ENCODE measurements at places on chromosomes 3 and 15.

DNA sequence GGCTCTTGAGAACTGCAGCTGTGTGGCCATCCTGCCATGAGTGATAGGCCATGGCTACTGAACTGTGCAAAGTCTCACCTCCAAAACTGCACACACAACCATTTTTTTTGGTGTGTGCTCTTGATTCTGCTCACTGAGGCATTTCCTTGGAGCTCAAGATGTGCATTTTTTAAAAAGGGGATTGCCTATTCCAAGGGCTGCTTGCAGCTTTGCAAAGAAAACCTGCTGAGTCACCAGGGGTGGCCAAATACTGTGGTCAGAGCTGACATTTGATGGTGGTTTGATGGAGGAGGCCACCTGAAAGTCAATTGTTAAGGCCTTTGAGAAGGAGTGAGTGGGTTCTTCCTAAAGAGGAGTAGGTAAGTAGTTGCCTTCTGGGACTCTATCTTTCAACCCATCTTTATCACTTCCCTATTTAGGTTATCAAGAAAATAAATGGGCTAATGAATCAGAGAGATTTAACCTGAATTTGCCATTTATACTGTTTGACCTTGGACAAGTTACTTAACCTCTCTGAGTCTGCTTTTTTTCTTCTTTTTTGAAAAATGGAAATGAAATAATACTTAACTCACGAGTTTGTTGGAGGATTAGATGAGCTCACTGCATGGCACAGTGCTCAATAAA, 87.9 kb downstream of the CHST2 start:
- DNase-seq, result no peak

DNA sequence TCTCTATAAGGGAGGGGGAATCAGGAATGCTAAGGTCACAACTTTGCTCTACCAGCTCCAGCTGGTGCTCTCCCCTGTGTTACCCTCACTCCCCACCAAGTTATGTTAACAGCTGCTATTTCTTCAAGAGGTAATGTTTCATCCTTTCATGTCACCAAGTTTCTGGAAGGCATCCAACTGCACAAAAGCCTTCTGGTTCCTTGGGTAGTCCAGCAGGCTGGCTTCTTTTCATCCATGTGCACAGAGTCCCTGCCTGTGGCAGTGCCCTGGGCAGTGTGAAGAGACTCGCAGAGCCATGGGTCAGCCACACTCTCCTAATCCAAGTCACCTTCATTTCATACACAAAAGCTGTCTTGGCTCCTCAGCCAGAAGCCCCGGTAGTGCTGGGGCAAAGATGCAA, 737.5 kb upstream of the LMCD1 start:
- no peak for DNase-seq

DNA sequence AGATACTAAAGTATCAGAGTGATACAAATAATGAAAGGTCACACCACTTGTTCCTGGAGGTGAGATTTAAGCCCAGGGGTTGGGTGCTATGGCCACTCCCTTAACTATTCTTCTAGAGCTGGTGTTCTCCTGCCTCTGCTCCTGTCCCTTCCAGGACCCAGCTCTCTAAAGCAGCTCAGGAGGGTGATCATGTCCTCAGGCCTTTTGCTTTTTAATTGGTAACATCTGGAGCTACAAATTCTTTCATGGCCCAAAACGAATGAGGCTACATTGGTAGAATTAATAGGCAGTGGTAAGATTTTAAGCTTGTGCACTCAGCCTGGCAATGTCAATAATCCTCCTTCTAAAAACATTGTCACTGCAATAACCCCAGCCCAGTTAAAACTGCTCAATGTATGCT, 38.2 kb upstream of the CNOT10 start:
- DNase-seq, result no peak

DNA sequence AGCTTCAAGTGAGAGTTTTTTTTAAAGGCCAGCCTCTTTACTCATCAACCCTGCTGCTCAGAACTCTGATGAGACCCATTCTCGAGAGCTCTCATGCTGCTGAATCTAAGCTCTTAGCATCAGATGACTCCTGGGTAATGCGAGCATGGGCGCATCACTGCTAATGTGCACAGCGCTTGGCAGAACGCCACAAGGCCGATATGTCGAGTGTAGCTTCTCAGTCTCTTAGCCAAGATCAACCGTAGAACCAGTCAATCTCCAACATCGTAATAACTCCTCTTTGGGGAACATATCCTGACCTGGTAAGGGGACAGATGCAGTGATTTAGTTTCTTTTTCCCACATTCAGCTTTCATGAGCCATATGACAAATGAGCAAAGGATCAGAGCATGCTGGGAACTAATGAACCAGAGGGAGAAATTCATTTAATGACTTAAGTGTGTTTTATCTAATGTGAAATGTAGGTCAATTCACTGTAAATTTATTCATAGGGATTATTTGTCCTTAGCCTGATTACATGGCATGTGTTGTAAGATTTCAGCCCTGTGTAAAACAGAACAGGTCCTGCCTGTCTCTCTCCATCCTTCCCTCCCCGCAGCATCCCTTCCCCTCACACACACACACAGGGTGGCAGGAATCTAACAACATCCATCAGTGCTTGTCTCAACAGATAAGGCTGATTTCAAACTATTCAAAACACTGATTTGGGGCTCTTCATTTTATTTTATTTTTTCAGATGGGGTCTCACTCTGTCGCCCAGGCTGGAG, 195.4 kb upstream of the C2CD4B start:
- DNase-seq, result no peak

DNA sequence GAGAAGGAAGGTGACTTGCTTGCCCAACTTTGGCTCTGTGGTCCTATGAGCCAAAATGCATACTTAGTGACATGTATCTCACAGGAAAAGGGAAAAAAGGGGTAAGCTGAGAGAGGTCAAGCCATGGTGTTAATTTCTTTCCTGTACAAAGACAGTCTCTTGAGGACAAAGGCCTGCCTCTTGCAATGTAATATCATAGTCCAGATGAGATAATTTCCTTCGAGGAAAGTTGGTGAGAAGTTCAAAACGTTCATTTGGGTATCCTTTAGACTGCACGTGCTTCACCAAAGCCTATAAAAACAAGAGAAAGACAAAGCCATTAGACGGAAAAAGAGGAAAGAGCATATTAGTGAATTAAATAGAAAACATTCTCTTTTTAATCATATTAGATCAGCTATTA, 18.4 kb upstream of the TM4SF19 start:
- DNase-seq, result no peak

All from activated B cell treated with CpG ODN at 0.5 μM for 24 hours (primary cell).